ENCODE measurements at places on chromosomes 2 and 18.

DNA sequence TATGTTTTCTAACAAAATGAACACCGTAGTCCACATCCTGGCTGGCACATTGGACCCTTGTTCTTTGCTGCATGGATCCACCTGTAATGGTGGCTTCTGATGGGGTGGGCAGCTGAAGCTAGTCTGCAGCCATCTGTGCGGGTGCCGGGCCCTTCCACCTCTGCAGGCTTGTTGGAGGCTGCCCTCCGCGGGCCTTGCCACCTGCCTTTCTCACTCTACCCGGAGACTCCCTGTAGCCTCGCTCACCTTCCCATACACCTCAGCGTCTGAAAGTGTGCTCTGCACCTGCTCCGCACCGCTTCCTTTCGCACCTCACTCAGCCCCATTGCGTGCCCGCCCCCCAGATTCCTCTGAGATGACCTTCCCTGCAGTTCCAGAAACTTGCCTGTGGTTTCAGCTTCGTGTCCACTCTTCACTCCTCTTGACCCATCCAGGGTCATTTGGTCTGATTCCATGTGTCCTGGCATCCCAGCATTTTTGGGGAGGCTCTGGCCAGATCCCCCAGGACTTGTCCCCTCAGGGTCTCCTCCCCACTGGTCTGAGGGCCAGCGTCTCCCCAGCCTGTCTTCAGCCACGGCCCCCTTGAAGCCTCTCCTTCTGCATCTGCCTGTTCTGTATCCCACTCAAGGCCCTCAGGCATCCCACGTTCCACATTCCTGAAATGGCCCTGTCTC is 18.2 kb downstream of the ATG4B start:
- no peak for DNase-seq

GRCh38 chr18:7004009-7004408 is 113.6 kb downstream of the LAMA1 start:
- no peak for DNase-seq

GRCh38 chr2:188142636-188143295 is 148.9 kb upstream of the GULP1 start:
- DNase-seq: peak; percentile 55

GRCh38 chr18:66872277-66872676 is 268.4 kb upstream of the CDH19 start:
- DNase-seq: no peak

DNA sequence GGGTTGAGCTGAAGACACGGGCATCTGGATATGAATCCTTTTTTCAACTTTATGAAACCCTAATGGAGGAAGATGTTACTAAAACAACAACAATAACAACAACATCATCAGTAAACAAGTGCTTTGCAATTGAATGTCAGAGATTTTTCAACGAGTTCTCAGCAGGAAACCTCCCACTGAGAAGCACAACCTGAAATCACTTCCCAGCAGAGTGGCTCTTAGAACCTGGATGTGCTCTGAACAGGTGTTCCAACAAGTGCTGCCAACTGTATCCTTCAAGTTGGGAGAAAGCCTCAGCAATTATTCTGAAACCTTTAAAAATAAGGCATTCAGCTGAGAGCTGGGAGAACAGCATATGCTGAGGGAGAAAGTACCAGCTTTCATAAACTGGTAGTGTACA is 1622.7 kb upstream of the CELF4 start:
- DNase-seq: no peak

Data from fibroblast of skin of left biceps (primary cell).